ENCODE measurements at places on chromosomes 6 and 20.

- DNase-seq = no peak
These were observed 10.7 kb downstream of the ANKRD6 start for GRCh38 chr6:89443658-89444057.

DNA sequence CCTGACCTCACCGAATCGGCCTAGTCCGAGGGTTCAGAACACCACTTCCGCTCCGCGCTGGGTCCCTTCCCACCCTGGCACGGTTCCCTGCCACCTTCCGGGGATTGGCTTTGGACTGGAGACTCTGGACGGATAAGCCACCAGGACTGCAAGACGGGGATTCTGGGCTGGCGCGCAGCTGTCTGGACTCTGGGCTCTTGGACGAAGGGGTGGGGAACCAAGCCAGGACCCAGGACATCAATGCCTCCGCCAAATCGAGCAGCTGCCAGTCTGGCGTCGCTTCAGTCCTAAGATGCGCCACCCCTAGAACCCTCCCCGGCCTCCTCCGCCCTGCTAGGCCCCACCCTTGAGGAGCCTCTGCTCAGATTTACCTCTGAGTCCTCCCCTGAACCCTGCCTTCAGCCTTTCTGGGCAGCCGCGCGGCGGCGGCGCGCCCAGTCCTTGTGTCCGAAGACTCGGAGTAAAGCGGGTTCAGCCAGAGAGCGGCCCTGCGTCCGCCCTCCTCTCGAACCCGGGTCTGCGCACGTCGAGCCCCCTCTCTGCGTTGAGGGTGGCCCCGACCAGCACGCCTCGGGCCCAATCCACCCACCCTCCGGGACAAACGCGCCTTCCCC, 1.2 kb downstream of the KCNK17 start:
- DNase-seq = no peak

DNA sequence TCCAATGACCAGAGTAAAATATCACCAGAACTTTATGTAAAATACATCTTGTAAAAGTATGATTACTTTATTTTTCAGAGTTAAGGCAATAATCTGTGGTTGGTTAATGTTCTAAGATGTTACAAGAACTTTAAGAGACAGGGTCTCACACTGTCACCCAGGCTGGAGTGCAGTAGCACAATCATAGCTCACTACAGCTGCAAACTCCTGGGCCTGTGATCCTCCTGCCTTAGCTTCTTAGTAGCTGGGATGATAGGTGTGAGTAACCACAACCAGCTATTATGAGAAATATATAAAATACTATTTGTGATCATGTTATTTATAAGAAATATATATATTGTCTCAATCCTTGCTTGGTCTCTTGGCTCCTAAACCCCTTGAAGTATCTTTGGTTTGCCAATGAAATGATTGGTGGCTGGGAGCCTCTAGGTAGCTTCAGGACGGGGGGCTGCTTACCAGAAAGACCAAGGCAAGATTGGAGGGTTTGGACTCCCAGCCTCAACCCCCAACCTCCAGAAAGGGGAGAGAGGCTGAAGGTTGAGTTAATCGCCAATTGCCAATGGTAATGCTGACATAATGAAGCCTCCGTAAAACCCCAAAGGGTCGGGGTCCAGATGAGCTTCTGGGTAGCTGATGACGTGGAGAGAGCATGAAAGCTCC, 15.4 kb downstream of the SOD2 start:
- DNase-seq = no peak

DNA sequence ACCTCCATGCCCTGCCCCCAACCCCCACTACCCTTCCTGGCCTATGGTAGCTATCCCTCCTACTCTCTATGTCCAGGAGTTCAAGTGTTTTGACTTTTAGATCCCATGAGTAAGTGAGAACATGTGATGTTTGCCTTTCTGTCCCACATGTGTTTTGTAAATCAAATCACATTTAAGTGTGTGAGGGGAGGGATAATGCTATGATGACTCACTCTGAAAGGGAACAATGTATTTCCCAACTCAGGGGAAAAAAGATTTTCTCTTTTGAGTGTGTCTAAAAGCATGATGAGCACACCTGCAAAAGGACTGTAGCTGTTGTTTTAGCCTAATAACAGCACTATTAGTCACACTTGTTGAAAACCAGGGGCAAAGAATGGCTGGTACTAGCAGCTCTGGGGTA, 193.7 kb downstream of the GJA10 start:
- DNase-seq = no peak

DNA sequence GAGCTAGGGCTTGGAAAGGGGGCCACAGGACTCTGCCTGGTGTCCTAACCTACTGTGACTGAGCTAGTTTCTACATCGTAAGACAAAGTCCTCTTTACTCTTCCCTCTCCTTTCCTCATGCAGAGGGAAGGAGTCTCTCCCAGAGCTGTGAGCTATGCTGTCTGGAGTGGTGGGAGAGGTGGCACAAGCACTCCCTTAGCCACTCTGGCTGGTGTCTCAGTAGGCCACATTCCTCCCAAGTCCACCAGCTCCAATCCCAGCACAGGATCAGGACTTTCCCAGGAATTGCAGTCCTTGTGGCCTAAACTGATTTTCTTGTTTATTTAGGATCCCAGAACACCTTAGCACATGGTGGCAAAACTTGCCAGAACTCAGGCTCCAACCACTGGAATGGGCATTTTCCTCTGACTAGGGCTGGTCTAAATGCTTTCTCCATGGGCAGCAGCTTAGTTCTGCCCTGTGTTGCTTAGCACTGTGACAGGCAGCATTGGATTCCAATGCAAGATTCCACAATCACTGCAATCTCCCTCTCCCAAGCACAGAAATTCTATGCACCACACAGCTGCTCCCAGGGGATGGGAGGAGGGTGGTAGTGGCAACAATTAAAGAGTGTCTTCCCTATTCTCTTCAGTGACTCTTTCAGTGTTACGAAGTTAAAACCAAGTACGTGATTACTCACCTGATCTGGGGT, 733.3 kb downstream of the HACE1 start:
- no peak for DNase-seq

- DNase-seq = no peak
These were observed 429.7 kb downstream of the KIF16B start for GRCh38 chr20:16143596-16143995.

GRCh38 chr6:37243816-37244370, 13.7 kb upstream of the TBC1D22B start:
- DNase-seq = no peak

- no peak for DNase-seq
These were observed 35.7 kb downstream of the TSPYL4 start for GRCh38 chr6:116218172-116218633.

DNA sequence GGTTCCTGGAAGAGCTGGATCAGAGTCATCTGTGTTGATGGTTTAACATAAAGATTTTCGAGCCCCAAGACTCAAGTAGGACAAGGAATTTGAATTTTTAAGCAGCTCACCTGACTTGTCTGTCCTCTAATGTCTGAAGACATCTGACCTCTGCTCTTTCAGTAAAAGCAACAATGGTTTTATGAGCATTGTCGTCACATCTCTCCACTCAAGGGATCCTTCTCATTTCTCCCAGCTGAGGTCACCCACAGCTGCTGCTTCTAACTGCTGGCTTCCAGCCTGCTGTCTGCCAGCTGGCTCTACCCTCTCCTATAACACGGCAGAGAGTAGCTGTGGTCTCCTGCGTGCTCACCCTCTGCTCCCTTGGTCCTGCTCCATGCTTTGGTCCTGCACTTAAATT, 24.7 kb upstream of the HDAC2 start:
- no peak for DNase-seq

DNA sequence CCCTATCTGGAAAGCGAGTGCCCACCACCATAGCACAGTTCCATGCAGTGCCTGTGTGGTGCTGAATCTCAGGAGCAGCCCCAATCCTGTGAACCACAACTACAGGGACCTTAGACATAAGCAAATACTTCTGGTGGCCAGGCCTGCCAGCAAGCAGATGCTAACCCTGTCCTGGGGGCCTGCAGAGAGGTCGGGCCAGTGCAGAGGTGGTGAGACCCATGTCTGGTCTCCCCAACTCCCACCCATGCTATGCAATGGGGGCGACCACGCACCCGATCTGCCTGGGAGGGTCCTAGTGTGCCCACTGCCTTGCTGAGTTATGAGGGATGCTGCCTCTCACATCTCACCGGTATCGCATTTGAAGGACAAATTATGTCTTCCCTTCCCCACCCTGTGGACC, 151.6 kb upstream of the ZNF337 start:
- no peak for DNase-seq

DNA sequence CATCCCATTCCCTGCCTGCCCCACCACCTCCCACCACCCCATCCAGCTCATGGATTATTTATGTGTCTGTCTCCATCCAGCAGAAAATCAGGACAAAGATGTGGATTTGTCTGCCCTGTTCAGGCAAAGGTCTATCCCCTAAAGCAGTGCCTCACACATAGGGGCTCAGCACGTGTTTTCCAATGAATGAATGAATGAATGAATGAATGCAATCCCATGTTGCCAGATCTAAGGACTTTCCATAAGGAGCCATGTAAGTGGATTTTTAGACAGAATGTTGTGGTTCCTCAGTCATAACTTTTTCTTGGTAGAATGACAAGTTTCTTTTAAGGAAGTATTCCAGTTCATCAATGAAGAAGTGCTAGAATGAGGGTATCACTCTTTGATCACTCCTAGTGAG, 133.7 kb downstream of the RNASET2 start:
- no peak for DNase-seq

DNA sequence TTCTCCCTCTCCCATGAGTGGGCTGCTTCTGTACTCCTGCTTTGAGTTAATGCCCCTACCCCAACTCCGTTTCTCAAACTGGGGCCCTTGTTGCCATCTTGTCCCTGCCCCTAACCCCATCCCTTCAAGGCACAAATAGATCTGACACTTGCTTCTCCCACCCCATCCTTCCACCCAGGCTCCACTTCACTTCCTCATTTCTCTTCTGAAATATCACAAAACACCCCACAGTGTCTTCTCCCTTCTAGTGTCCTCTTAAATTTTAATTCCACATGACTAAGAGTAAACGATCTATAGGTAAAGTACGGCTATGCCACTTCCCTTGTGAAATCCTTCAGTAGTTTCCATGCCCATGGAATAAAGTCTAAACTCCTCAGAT, 571.6 kb upstream of the NOX3 start:
- no peak for DNase-seq

DNA sequence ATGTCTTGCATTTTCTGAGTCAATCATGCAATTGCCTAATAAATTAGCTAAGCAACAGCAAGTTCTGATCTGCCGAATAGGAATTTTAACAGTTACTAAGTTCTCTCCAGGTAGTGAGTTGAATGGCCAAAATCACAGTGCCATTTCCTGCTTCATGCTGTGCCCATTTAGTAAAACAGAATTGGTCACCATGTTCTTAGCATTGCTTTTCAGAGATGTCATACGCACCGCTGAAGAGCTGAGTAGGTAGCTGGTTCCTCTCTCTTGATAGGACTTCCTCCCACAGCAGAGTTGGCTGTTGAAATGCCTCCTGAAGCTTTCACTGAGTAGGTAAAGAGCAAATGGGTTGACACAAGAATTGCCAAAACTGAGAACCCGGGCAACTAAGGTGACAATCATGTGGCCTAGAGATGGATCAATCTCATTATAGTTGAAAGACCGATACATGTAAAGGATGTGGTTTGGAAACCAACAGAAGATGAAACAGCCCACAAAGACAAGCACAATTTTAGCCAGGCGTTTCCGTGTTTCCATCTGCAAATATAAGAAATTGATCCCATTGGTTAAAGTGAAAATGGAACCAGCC, 57.1 kb upstream of the GJE1 start:
- DNase-seq = no peak

DNA sequence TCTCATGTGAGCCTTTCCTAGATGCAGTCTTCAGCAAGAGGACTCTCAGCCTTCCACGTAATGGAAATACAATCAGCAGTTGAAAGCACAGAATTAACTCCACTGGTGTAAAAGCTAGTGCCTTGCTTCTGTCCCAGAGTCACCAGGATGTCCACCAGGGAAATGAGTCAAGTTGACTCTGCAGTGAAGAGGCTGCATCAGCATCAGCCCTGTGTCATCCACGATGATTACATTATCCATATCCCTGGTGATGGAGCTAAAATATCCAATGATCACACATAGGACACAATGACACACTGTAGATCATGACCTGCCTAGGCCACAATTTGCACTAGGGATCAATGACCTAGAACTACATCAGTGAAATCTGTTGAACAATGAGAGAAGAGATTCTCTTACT, 262.4 kb downstream of the ERMARD start:
- DNase-seq = no peak

GRCh38 chr20:24969186-24970029, 20.3 kb downstream of the CST7 start:
- no peak for DNase-seq

DNA sequence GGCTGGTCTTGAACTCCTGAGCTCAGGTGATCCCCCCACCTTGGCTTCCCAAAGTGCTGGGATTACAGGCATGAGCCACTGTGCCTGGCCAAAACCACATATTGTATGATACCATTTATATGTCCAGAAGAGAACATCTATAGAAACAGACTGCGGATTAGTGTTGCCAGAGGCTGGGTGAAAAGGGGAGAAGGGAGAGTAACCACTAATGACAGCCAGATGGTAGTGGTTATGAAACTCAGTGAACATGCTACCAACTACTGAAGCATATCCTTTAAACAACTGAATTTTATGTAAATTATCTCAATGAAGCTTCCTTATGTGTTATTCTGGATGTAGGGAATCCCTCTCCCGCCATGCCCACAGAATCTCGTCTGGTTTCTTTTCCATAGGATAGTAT, 15.7 kb downstream of the SLC23A2 start:
- DNase-seq = no peak

DNA sequence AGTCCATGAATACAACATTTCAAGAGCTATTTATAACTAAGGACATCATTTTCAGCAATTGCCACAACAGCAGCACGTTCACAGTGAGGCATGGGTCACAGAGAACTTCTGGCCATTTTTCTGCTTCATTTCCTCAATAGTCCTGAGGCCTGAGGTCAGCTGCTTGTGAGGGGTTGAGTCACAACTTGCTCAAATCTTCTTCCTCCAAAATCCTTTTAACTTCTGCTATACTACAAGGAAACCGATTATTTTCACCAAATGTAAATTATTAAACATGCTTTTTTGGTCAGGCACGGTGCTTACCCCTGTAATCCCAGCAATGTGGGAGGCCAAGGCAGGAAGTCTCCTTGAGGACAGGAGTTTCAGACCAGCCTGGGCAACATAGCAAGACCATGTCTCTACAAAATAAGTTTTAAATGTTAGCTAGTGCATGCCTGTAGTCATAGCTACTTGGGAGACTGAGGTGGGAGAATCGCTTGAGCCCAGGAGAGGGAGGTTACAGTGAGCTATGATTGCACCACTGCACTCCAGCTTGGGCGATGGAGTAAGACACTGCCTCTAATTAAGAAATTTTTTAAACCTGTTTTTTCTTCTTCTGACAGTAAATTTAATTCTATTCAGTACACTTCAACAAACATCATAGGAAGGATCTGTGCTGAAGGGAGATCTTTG, 11.1 kb upstream of the SLC16A10 start:
- no peak for DNase-seq

- DNase-seq = no peak
These were observed 1719.9 kb downstream of the GRIK2 start for GRCh38 chr6:103113416-103113815.

Data from CMK (cell line).